Neural crest cell (in vitro differentiated cells): ENCODE measurements at places on chromosomes 16 and 17. TPM values are rescaled to one million over a fixed set of nuclear protein-coding genes. Genes with fewer than 3 reads are reported as not detected.

The LDHD gene
- 0.56 TPM in 1 of 2 replicates, not detected in the other for total RNA-seq

DNA sequence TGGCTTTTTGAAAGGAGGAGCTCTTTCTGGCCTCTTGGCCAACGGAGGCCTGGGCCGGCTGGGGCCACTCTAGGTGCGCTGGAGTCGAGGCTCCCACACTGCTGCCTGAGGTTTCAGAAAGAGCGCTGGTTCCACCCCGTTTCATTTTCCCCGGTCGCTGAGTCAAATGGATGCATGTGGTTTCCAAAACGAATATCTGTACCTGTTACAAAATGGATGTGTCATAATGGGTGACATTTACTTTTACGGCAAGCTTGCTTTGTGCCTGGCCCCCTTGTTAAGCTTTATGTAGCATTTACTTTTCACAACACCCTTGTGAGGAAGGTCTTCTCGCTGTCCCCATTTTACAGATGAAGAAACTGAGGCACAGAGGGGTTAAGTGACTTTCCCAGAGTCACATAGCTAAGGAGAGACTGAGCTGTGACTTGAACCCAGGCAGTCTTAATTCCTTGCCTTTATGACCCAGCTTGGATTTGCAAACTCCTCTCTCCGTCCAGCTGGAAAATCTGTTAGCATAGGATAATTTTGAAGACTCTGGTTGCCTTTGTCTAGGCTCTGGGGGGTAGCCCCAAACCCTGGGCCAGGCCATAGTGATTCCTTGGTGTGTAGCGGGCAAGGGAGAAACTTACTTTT is 10.6 kb downstream of the KSR1 start:
- H3K27ac ChIP-seq = no peak overlapping the region
- H3K27me3 ChIP-seq = no peaks in the 10 kb centered on the region
- peaks cover 36% of the 10 kb centered on the region for H3K4me1 ChIP-seq
- no peak for DNase-seq

GRCh38 chr17:57684711-57685498 is 60.2 kb downstream of the CCDC182 start:
- H3K4me1 ChIP-seq = peaks cover 23% of the 10 kb centered on the region
- H3K36me3 ChIP-seq = peaks cover 8% of the 10 kb centered on the region
- no peaks in the 10 kb centered on the region for H3K27me3 ChIP-seq
- H3K4me3 ChIP-seq = no peak overlapping the region
- DNase-seq = no peak
- H3K27ac ChIP-seq = no peak overlapping the region

DNA sequence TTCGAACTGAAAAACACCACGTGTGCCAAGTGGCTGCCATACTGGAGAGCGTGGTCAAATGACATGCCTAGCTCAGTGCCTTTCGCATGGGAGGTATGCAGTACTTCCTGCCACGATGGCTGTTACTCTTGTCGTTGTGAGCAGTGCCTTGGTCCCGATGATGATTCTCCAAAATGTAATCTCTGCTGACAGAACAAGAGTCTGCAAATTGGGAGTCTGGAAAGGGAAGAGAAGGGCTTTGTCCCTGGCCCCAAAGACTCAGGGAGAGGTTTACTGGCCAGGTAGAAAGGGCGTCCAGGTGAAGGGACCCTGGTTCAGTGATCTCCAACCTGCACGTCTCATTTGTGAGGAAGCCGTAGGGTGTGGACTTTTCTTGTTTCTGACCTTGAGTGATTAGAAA is 336.6 kb downstream of the WWOX start:
- H3K36me3 ChIP-seq = peaks cover 17% of the 10 kb centered on the region
- H3K27me3 ChIP-seq = no peaks in the 10 kb centered on the region
- H3K27ac ChIP-seq = no peak overlapping the region

DNA sequence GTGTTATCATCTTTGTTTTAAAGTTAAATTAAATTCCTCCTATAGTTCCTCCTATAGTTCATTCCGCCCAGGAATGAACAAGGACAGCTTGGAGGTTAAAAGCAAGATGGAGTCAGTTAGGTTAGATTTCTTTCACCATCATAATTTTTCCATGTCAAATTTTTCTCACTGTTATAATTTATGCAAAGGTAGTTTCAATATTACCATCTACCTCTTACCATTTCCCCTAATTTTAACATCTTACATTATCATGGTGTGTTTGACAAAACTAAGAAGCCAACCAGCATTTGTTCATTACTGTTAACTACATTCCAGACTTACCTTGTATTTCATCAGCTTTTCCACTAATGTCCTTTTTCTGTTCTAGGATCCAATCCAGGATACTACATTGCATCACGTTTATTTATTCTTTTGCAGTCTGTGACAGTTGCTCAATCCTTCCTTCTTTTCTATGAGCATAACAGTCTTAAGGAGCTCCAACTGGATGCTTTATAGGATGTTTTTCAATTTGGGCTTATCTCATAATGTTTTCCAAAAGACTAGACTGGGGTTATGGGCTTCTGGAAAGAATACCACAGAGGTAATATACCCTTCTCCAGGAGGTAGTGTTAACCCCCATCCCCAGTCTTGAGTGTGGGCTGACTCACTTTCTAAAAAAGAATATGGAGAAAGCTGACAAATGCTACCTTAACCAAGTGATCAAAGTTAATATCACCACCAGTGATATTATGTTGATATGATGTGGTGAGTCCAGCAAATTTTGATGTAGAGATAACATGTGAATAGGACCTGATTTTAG is 158.5 kb downstream of the PPM1E start:
- H3K4me3 ChIP-seq = no peak overlapping the region
- H3K4me1 ChIP-seq = peaks cover 8% of the 10 kb centered on the region
- DNase-seq = no peak
- H3K27ac ChIP-seq = no peak overlapping the region

DNA sequence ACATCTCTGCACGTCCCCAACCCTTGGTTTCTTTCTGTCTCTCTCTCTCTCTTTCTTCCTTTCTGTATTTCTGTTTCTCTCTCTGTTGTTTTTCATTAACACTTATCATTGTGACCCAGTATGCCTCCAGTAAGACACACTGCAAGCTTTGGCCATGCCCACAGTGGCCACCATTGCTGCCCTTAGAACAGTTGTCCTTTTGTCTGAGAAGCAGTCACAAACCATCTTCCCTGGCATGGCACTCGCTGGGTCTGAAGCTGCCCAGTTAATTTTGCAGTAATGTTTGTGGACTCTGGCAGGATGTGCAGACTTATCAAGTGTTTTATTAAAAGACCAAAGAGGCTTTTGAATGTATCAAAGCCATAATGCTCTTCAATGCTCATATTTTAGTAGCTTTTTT is 146.9 kb downstream of the MSI2 start:
- H3K4me3 ChIP-seq = no peak overlapping the region
- H3K27me3 ChIP-seq = no peaks in the 10 kb centered on the region
- DNase-seq = no peak
- H3K36me3 ChIP-seq = peaks cover 2% of the 10 kb centered on the region
- peaks cover 81% of the 10 kb centered on the region for H3K4me1 ChIP-seq
